ENCODE measurements at places on chromosomes 7 and 10. TPM values are rescaled to one million over a fixed set of nuclear protein-coding genes. Genes with fewer than 3 reads are reported as not detected.
A peak's percentile ranks its signal among the peaks of the same experiment; 100 is the strongest.

TMEM270 gene
- not detected for total RNA-seq

PNLIP gene
- total RNA-seq = not detected

WEE2 gene
- not detected for total RNA-seq

CCL24 gene
- not detected for total RNA-seq

DNA sequence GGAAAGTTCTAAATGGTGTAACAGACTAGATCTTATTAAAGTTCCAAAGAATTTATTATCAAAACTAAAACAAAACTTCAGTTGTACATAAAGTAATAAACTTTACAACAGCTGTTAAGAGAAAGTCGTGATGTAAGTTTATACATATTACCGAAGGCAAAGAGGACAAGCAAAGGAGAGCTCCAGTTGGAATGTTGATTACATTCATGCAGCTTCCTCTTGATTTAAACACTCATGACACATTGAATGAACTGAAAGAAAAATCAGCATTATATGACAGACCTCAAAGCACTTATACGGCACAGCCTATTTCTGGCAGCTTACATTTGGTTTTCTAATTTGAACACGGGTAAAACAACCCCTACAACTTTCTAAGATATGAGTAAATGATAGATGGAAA, 13.6 kb downstream of the SRI start:
- H3K36me3 ChIP-seq = peaks cover 47% of the 10 kb centered on the region
- no peaks in the 10 kb centered on the region for H3K27me3 ChIP-seq
- H3K4me1 ChIP-seq = no peaks in the 10 kb centered on the region
- H3K27ac ChIP-seq = no peak overlapping the region
- no peak for DNase-seq

- no peak overlapping the region for H3K4me3 ChIP-seq
- peaks cover 4% of the 10 kb centered on the region for H3K4me1 ChIP-seq
- H3K27me3 ChIP-seq = no peaks in the 10 kb centered on the region
- peak; percentile 37 for DNase-seq
Measured at GRCh38 chr7:72706521-72706920, 121.5 kb downstream of the TYW1B start.

- no peaks in the 10 kb centered on the region for H3K4me1 ChIP-seq
- no peaks in the 10 kb centered on the region for H3K27me3 ChIP-seq
- H3K27ac ChIP-seq = no peak overlapping the region
- peak; percentile 38 for DNase-seq
Measured at GRCh38 chr10:106582291-106582690, 582.2 kb downstream of the SORCS1 start.

DNA sequence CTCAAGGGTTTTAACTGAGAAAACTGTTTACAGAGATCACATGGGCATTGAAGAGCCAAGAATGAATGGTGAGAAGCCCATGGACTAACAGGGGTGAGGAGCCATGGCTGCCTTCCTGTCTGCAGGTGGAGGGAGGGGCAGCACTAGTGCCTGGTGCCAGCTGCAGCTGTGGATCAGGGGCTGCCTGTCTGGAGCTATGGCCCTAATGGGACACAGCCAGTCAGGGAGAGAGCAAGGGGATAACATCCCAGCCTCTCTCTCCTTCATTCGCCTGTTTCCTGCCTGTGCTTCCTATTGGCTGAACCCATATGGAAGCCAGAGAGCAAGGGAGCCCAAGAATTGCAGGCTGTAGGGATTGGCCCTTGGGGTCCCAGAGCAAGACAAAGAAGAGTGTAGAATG, 125.8 kb upstream of the GAD2 start:
- H3K4me1 ChIP-seq = no peaks in the 10 kb centered on the region
- H3K36me3 ChIP-seq = no peaks in the 10 kb centered on the region
- no peak overlapping the region for H3K27ac ChIP-seq
- H3K4me3 ChIP-seq = no peak overlapping the region

DNA sequence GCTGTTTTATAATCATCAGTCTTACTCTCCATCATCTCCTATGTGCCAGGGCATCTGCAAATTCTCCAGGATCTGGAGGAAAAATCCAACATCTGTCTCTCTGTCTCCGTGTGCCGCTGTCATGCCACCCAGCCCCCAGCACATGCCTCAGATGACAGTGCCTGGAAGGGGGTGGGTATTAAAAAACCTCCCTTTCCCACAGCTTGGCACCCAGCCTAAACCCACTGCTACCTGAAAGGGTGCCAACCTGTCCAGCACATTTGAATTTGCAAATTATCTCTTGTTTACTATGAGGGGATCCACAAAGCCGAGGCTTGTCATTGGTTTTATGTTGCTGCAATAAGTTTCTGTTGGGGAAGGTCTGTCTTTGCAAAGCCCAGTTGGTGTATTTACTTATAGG, 73.1 kb downstream of the EMX2 start:
- H3K36me3 ChIP-seq = no peaks in the 10 kb centered on the region
- no peak overlapping the region for H3K27ac ChIP-seq
- H3K4me1 ChIP-seq = no peaks in the 10 kb centered on the region
- no peak overlapping the region for H3K4me3 ChIP-seq
- DNase-seq = no peak

DNA sequence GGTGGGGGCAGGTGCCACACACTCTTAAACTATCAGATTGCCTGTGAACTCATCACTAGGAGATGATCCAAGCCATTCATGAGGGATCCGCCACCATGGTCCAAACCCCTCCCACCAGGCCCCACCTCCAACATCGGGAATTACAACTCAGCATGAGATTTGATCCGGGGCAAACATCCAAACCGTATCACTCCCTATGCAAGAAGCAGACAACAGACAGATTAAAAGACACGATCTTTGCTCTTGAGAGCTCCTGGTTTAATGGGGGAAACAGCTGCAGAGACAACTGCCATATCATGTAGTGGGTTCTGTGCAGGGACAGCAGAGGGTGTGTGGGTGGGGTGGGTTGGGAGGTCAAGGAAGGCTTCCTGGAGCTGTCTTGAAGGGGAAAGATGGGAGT, 123.6 kb downstream of the EMX2 start:
- DNase-seq = no peak
- no peaks in the 10 kb centered on the region for H3K36me3 ChIP-seq
- H3K27me3 ChIP-seq = no peaks in the 10 kb centered on the region
- H3K4me1 ChIP-seq = no peaks in the 10 kb centered on the region
- no peak overlapping the region for H3K4me3 ChIP-seq

DNA sequence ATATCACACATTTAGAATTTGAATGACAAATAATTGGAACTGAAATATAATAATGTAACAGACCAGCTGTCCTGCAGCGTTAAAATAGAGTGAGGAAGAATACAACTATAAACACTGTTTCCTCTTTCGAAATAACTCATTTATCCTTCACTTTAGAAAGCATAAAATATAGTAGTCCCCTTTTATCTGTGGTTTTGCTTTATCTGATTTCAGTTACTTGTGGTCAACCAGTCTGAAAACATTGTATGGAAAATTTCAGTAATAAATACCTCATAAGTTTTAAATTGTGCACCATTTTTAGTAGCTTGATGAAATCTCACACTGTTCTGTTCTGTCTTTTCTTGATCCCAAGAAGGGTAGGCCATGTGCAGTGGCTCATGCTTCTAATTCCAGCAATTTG, 31.7 kb downstream of the POLR1F start:
- H3K36me3 ChIP-seq = no peaks in the 10 kb centered on the region
- H3K4me3 ChIP-seq = no peak overlapping the region
- no peak overlapping the region for H3K27ac ChIP-seq
- H3K27me3 ChIP-seq = no peaks in the 10 kb centered on the region

- H3K4me1 ChIP-seq = no peaks in the 10 kb centered on the region
- no peak overlapping the region for H3K4me3 ChIP-seq
- no peak overlapping the region for H3K27ac ChIP-seq
- H3K27me3 ChIP-seq = no peaks in the 10 kb centered on the region
Measured at GRCh38 chr7:81197266-81197665, 278.4 kb upstream of the SEMA3C start.
